ENCODE measurements at places on chromosomes 4 and X.

DNA sequence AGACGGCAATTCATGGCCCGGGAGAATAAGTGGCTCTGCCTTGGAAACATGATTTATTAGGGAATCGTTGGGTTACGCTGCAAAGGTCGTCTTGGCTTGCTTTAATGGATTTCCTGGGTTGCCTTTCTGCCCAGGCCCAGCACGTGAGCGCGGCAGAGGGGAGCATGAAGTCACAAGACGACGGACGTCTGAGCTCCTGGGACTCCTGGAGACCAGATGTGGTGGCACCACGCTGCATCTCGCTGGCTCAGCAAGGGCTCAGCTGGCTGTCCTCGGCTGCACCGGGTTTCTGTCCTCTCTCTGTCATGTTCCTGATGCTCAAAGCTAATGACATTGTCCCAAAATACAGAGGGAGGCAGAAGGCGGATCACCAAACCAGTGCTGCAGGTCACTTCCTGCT is 61.2 kb downstream of the C4orf50 start:
- no peak for DNase-seq

DNA sequence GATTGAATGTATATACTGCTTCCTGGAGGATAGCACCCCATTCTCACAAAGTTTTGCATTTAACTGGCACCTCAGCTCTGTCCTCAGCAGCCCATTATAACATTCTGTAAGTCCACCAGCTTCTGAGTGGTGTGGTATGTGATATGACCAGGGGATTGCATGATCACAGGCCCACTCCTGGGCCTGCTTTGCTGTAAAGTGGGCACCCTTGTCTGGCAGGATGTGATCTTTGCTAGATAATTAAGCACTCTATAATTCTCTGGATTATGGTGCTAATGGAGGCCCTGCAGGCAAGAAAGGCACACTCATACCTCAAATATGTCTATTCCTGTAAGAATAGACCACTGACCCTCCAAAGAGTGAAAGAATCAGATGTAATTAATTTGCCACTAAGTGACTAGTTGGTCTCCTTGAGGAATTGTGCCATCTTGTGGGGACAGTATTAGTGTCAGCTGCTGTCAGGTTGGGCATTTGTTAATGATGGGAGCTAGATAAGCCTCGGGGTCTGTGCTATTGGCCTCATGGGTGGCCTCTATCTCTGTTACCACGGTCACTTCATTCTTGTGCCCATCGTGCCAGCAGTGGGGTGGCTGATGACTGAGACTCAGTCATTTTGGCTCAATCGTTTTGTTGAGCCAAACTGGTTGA is 2.2 kb upstream of the CFI start:
- no peak for DNase-seq

DNA sequence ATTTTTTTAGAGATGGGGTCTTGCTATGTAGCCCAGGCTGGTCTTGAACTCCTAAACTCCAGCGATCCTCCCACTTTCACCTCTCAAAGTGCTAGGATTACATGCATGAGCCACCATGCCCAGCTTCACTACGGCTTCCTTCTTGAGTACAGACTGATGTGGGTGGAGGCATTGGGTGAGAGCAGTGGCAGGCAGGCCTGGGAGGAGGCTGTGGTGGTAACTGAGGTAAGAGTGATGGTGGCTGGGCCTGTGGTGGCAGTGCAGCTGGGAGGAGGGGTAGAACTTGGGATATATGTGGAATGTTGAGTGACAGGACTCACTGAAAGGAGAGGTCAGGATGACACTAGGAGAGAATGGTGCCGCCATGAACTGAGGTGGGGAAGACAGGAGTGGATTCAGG is 80.9 kb downstream of the MED28 start:
- DNase-seq = no peak

GRCh38 chr4:7074426-7074825 is 6.6 kb upstream of the GRPEL1 start:
- no peak for DNase-seq

GRCh38 chr4:68416591-68416990 is 30.7 kb upstream of the TMPRSS11E start:
- no peak for DNase-seq

Data from stimulated activated CD8-positive, alpha-beta memory T cell treated with anti-CD3 and anti-CD28 coated beads, Interleukin-4, amount 100 ng/mL, for 4 hours (primary cell).